ENCODE measurements at places on chromosomes 12 and 14.

DNA sequence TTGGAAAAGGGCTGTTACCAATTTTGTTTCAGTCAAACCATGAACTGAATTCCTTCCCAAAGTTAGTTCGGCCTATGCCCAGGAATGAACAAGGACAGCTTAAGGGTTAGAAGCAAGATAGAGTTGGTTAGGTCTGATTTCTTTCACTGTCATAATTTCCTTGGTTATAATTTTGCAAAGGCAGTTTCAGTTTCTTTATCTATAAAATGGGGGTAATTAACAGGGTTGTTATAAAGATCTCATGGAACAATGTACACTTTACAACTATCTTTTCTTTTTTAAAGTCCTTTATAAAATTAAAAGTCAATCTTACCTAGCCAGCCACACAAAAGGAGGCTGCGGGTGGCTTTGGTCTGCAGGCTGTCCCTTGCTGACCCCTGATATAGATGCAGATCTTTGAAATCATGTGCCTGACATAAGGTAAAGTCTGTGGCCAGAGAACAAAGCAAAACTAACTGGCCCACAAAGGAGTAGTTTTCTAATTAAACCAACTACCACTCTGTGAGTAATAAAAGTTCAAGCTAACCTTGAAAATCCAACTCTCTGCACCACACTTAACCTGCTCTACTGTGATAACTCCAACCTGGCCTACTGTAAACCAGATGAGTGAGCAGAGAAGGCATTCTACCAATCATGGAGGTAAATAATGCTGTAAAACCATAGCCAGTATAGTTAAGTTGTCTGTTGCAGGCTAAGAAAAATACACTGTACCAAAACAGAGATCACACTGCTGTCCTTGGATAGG is 49.5 kb downstream of the SLC38A1 start:
- no peak for DNase-seq

DNA sequence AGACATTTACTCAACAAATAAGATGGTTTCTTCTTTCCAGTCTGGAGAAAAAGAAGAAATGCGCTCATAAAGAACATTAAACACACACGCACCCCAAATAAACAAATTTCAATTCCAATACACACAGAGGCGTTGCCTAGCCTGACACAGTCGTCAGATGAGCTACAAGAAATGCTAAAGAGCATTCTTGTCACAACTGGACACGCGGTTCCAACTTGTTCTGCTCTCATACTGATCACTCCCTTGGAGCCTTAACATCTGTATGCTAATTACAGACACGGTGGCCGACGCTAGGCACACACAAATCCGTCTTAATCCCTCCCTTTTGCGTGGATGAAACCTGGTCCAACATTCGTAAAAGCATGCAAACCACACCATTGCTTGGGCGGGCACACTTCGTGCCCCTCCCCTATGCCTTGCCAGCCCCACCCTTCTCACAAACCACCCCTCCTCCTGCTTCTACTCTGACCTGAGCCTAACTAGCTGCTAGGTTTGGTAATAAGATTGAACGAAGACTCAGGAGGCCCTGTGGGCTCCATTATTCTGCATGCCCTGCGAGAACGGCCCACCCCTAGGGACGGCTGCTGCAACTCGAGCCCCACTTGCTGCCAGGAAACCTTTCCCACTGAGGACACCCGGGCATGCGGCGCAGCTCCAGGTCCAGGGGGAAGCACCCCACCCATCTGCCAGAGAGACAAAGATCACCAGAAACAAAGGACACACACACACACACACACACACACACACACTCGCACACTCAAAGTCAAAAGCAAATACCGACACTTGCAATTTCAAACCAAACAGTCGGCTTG is 1.2 kb downstream of the KCNK10 start:
- no peak for DNase-seq

DNA sequence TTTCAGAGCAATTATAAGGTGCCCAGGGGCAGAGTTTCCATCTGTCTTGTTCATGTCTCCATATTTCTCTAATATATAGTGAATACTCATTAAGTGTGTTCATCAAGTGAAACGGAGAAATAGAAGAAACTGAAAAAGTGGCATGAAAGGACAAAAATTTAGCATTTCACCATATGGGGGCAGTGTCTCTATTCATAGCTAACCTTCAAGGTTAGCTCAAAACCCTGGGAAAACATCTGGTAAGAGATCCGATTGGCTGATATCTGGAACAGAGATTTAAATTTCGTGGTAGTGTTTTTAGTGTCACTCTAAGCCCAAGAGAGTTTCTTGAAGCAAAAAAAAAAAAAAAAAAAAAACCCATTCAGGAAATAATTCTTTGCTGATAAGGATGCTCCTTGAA is 367.5 kb downstream of the DAD1 start:
- no peak for DNase-seq

DNA sequence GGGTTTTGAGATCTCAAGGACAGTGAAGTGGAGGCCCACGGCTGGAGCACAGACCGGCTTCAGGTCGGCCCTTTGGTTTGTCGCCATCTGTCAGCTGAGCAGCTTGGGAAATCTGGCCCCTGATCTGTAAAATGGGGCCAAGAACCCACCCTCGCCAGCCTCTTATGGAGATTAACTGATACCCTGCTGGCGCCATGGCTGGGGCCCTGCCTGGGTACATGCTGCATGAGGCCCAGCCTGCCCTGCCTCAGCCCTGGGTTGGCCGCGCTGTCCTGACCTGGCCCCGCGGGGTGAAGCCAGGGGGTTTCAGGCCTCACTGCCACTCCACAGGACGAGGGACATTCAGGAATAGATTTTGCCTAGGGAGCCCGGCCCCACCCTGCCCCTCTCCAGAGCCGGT is 33.9 kb upstream of the MEG3 start:
- DNase-seq = no peak

DNA sequence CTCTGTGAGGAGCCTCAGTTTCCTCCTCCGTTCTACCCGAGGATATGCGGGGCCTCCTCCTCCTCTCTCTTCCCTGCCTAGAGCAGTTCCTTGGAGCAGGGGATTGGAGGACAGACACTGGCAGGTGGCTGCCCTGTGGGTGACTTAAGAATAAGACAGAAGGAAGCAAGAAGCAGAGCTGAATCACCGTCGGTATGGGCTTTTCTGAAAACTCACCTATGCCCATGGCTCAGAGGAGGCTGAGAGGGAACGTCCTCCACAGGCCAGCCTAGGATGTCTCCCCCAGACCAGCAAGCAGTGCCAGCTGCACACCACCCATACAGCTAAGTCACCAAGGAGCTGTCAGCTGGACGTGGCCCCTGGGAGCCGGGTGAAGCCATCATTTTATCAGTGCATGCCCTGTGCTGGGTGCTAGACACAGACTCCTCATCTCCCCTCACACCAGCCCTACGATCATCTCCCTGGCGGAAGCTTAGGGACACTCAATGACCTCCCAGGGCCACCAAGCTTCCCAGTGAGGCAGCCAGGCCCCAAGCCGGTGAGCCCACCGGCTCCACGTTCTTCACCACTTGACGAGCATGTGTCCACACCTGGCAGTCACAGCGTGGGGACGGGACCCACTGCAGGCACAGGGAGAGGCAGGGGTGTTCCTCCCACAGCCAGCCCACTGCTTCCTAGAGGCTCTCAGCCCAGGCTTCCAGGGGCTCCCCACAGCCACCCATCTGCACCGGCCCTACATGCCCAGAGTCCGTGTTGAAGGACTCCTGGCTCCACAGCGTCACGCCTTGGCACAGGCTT is 21.4 kb downstream of the ITPK1 start:
- DNase-seq = no peak

- DNase-seq = no peak
These were observed 146.4 kb downstream of the CCER1 start for GRCh38 chr12:90808568-90808967.

GRCh38 chr14:79661752-79662151 is 549.6 kb downstream of the DIO2 start:
- no peak for DNase-seq

Measured in SK-N-DZ (cell line).